ENCODE measurements at places on chromosomes 16 and 17.

- DNase-seq = no peak
Measured at GRCh38 chr17:32536736-32537643, 50.2 kb downstream of the CDK5R1 start.

DNA sequence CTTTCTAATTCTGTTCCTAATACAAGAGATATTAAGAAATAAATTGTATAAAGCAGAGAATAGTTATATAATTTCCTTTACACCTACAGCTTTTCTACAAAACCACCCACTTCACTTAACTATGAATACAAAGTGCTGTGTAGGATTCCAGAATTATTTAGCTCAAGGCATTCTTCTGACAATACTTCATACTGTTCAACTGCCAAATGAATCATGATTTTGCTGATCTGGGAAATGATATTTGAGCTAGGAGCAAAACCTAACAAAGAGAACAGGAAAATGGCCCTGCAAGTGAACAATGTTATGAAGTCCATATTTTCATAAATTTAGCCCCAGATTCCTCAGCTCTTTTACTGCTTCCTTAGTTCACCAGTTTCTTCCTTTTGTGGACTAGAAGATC is 12.9 kb downstream of the BBS2 start:
- DNase-seq = no peak

GRCh38 chr17:81340607-81341515 is 45.8 kb upstream of the SLC38A10 start:
- DNase-seq = no peak

DNA sequence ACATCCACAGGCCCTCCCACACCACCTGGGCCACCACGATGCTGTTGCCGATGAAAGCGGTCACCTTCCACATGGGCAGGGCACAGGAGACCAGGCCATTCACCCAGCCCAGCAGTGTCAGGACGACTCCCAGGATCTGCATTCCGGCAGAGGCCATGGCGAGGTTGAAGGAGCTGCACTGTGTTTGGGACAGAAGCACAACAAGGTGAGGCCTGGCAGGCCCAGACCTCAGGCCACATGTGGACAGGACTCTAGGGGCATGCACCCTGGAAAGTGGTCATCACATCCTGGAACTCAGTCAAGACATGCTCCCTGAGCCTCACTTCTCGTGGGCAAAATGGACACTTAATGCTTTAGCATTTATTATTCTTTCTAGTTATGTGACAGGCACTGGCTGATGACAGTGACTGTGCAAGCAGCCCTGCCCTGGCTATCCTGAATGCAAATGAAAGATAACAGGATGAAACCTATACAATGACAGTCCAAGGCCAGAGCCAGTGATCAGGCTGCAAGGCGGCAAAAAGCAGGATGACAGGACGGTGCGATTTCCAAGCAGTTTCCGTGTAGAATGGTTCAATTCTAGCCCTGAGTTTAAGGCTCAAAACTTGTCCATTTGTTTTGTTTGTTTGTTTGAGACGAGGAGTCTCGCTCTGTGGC is 2.0 kb downstream of the CLDN6 start:
- no peak for DNase-seq

DNA sequence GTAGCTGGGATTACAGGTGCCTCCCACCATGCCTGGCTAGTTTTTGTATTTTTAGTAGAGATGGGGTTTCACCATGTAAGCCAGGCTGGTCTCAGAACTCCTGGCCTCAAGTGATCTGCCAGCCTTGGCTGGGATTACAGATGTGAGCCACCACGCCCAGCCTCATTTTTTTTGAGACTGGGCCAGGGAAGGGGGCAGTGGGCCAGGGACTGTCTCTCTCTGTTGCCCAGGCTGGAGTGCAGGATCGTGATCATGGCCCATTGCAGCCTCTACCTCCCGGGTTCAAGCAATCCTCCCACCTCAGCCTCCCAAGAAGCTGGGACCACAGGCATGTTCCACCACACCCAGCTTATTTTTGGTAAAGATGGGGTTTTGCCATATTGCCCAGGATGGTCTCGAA is 16.0 kb downstream of the RSL1D1 start:
- no peak for DNase-seq

DNA sequence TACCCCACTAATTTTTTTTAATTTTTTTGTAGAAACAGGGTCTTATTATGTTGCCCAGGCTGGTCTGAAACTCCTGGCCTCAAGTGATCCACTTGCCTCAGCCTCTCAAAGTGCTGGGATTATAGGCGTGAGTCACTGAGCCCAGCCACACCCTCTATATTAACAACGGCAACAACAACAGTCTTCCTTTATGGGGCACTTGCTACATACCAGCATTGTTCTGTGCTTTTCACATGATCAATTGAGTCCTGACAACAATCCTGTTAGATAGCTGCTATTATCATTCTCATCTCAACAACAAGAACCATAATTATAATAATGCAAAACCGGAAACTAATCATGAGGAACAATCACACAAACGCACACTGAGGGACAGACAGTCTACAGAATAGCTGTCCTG is 12.6 kb upstream of the ARL5C start:
- DNase-seq = no peak

DNA sequence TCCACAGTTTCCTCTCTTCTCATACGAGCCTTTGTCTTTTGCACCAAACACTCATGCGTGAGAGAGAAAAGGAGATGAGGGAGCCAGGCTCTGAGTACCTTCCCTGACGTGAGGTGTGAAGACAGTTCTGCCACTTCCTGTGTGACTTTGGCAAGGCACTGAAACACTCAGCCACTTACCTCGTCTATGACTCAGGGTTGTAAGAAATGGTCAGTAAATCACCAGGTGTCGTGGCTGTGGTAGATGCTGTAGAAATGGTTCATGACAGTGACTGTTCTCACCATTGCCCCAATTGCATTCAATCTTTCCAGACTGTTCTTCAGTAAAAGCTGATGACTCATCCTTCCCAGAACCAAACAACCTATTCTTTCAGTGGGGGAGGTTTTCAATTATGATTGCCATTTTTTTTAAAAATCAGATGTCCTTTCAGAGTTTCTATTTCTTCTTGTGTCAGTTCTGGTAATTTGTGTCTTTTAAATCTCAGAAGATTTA is 49.2 kb upstream of the CBFA2T3 start:
- no peak for DNase-seq

DNA sequence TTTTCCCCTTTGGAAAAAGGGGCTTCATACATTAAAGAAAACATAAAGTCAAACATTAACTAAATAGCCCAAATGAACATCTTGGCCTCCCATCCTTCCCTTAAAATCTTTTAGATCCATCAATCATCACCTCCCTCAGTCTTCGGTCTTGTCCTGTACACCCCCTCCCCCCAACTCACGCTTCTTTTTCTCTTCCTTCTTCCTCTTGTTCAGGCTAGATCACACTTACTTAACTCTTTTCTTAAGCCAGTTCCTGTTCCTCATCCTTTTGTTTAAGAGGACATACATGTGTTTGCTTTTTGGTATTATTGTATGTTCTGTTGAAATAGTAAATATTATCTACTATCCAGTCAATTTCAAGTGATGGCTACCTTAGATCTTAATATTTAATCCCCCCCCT is 5.5 kb downstream of the MFSD6L start:
- no peak for DNase-seq

- no peak for DNase-seq
Measured at GRCh38 chr16:15427648-15428239, 6.6 kb upstream of the BMERB1 start.

GRCh38 chr17:83123896-83124801 is 44.7 kb downstream of the METRNL start:
- no peak for DNase-seq

GRCh38 chr16:88978608-88979346 is 1.8 kb upstream of the CBFA2T3 start:
- no peak for DNase-seq

- DNase-seq = no peak
Measured at GRCh38 chr16:74837056-74837455, 62.4 kb upstream of the FA2H start.

DNA sequence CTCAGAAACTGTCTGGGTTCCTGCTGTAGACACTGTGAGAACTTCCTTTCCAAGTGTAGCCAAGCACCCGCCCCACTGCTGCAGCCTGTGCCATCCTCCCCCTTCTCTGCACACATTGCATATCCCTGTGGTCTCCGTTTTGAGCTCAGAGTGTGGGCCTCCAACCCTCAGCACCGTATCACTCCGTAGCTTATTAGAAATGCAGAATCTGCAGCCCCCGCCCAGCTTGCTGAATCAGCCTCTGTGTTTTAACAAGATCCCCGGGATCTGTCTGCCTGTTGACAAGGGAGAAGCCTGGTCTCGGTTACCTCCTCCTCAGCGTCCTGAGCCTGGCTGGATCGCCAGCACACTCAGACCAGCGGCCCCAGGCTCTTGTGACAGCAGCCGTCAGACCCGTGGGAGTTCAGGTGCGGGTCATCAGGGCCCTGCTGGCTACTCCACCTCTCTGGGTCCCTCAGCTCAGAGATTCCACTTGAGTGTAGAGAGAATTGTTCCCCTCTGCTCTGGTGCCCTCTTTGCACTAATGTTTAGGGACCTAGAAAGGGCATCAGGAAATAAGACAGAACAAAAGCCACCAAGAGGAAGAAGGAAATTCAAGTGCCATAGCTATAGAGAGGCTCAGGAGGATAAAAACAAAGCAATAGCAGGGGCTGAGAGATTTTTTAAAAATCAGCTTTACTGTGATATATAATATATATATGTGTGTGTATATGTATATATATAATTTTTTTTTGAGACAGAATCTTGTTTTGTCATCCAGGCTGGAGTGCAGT is 92.3 kb downstream of the PITPNC1 start:
- no peak for DNase-seq

DNA sequence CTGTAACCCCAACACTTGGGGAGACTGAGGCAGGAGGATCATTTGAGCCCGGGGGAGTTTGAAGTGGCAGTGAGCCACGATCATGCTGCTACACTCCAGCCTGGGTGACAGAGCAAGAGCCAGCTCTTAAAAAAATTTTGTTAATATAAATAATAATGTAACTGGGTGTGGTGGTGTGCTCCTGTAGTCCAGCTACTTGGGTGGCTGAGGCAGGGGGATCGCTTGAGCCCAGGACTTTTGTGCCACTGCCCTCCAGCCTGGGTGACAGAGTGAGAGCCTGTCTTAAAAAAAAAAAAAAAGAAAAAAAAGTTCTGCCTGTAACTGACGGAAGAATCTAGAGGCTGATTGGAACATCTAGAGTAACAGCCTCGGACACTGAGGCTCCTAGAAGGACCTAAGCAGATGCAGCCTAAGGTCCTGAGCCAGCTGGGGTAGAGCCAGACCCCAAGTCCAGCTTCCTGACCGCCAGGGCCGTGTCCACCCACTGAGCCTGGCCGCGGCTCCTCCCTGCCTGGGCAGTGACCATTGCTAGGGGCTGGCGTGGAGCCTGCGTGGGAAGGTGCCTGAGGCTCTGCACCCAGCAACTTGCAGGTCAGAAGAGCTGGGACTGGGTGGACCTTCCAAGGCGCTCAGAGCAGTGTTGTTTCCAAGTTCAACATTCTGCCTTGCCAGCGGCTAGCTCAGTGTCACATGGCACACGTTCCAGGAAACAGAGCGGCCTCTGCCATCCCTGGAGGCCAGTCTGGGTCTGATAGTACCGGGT is 209.4 kb upstream of the CIBAR2 start:
- no peak for DNase-seq

DNA sequence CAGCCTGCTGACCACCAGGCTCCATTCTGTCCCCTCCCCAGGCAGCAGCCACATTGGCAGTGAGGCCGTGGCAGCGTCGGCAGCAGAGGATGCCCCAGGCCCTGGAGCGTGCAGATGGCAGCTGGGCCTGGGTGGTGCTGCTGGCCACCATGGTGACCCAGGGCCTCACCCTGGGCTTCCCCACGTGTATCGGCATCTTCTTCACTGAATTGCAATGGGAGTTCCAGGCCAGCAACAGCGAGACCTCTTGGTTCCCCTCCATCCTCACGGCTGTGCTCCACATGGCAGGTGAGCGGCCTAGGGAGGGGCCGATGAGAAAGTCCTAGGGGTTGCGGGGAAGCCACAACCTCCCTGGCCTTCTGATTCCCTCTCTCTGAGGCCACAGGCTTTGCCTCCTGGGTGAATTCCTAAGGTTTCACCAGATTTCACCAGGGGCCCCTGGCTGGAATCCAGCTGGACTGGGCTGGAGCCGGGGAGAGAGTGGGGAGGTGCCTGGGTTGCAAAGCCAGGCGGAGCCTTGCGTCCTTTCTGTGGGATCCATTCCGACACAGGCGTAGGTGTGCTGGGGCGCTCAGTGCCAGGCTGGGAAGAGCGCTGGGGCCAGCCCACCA is 5.9 kb downstream of the SLC16A5 start:
- DNase-seq = no peak
